Lung (tissue), 17 donors: ENCODE measurements at places on chromosomes 2 and 18. TPM values are rescaled to one million over a fixed set of nuclear protein-coding genes. Genes with fewer than 3 reads are reported as not detected.

DNA sequence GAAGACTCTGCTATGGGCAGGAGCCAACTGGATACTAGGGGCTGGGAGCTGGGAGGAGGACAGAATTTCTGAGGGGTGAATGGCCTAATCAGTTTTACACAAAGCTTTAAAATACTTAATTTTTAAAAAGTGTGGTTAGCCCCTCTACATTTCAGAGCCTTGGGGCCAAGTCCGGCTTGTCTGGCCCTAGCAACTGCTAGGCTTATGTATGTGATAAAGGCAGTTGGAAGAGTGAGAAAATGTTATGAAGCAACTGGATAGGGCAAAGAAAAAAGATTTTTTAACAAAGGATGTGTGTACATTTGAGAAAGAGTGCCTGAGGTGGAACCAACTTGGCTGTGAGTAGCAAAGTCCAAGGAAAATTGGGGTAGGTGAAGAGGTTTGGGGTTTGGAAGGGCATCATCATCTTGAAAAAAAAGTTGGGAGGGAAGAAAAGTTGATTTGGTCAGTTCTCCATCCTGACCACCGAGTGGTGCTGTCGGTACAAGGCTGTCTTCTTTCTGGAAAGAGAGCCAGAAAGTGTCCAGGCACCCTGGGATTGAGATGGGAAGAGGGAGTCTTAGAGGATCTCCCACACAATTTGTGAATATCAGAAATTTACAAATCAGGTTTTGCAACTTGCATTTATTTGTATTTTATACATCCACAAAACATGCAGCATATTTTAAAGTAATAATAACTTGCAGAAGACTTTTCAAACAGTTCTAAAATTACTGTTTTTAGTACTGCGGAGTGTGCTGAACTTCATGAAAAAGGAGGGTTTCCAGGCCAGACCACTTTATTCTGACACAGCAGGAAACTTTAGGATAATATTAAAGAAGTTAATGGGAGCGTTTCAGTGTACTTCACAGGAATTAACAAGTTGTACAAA lies 10.5 kb upstream of the CDK15 start:
- DNase-seq, result peak; percentile 68

GPR35 gene
- 4.4 TPM for total RNA-seq

GRCh38 chr2:17864676-17865075 lies 13.8 kb upstream of the KCNS3 start:
- DNase-seq, result no peak

DNA sequence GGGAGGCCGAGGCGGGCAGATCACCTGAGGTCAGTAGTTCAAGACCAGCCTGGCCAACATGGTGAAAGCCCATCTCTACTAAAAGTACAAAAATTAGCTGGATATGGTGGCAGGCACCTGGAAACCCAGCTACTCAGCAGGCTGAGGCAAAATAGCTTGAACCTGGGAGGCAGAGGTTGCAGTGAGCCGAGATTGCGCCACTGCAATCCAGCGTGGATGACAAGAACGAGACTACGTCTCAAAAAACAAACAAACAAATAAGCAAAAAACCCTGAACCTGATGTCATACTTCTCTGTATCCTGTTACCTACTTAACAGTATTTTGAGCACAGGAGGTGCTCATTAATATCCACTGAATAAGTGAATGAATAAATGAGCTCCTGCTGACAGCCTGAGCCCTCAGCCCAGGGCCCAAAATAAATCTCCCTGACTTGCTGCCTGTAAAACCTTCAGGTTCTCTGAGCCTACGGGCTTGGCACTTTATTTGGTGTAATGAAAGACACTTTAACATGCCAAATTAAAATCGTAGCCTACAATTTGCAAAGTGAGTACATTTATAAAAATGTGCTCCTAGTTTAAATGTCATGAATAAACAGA lies 215.1 kb downstream of the ZNF385B start:
- DNase-seq, result no peak

ANKRD30BL gene
- total RNA-seq, result 3.8 TPM

- no peak for DNase-seq
Measured at GRCh38 chr18:45687621-45688020, 36.4 kb upstream of the SLC14A1 start.

DNA sequence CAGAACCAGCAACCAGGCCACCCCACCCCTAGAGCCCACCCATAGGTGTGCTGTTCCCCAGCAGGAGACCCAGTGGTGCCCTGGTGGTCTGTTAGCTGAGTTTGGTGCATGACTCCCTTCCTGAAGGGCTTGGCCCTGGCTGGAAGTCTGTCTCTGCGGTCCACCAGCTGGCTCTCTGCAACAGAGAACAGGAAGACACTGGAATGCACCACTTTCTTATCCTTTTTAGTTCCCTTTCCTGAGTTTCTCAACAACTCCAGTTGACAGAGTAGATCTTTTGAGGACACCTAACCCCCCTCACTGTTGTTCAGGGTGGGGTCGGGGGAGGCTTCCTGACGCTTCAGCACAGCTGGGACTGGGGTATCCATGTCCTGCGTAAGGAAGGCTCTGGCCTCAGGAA lies 11.9 kb upstream of the RPL37A start:
- DNase-seq, result no peak

DNA sequence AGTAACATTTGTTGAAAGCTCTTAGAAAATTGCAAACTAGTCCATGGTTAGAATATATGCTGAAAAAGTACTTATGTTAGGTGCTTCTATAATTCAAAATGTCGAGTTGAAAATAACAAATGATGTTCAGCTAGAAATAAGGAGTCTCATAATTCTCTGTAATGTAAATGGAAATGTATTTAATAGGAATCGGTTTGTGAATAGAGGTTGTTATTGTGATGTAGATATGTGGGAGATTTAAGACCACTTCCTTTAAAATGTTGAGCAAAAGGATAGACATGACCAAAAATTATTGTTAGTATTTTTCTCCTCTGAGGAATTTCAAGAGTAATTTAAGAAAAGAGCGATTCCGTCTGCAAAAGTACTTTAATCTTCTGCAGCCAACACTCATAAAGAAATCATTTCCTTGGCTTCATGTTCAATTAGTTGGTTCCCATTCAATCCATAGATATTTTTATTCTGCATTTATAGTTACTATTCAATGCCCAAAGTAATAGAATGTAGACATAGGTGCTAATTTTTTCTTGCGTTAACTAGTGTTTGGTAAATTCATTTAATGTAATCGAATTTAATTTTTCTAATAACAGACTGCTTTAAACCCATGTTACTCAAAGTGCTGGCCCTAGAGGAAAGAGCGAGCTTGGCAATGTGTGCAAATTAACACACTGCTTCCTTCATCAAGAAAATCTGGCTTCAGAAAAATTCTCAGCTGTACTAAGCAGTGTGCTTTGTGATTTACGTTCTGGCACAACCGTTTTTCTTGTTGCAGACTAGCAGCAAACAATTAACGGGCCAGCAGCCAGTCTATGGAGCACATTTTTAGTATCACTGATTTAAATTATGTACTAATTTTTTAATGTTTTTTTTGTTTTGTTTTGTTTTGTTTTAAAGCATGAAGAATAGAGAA lies 32.2 kb downstream of the FN1 start:
- peak; percentile 46 for DNase-seq

- DNase-seq, result peak; percentile 69
Measured at GRCh38 chr18:25349131-25349925, 2.6 kb downstream of the ZNF521 start.

DNA sequence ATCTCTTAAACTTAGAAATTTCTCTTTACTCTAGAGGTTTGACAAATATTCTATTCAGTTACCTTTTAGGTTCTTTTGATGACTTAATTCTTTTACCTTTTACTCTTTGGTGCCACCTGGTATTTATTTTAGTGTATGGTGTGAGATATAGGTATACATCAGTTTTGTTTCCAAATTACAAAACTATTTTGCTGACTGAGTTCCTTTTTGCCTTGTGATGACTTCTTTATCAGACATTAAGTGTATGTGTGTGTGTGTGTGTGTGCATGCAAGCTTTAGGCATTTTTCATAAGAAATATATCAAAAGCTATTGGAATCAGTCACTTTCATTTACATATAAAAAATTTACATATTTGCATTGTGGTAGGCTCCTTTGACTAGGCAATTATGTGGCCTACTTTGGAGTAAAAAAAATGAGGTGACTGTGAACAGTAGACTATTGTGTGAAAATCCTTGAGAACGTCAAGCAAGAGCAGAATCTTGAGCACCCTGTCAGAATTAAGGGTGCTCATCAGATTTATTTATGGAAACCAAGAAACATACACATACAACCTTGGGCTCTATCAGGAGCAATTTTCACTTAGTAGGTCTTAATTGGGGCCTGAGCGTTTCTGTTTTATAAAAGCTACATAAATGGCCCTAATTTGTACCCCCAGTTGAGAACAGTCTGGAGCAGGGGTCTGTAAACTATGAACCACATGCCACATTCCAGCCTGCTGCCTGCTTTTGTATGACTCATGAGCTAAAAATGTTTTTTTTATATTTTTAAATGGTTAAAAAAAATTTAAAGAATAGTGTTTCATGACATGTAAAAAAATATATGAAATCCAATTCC lies 415.9 kb downstream of the SLC4A3 start:
- DNase-seq, result peak; percentile 3

IL36A gene
- total RNA-seq, result not detected

GRCh38 chr2:28415010-28415409 lies 22.4 kb downstream of the FOSL2 start:
- DNase-seq, result no peak

NAT8 gene
- total RNA-seq, result not detected

CRYGC gene
- total RNA-seq, result not detected

GRCh38 chr2:156443089-156443488 lies 6.9 kb downstream of the GPD2 start:
- DNase-seq, result no peak

ANKRD62 gene
- total RNA-seq, result 0.09 TPM

RIT2 gene
- not detected for total RNA-seq

DNA sequence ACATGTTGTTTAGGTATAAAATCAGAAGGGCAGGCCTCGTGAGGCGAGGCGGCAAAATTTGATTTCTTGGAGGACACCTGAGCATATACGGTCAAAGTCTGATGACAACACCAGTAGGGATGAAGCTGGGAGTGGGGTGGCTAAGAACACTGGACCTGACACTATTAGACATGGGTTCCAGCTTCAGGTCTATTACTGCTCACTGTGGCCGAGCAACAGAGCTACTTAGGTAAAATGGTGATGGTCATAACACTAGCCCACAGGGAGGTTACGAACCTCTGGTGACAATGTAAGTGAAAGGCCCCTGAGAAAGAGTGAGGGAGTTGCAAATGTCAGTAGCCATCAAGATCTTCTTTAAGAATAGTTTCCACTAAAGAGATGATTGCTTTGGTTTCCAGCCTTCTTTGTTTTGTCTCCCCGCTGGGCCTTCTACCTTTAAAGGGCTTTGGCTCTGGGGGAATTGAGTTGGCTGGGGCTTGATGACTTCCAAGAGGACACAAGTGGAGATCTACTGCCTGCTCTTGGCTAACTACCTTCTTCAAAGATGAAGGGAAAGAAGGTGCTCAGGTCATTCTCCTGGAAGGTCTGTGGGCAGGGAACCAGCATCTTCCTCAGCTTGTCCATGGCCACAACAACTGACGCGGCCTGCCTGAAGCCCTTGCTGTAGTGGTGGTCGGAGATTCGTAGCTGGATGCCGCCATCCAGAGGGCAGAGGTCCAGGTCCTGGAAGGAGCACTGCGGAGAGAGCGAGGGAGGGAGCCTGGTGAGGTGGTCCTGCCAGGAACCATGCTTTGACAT lies 3.5 kb downstream of the IL1B start:
- DNase-seq, result no peak

CNTNAP5 gene
- total RNA-seq, result 0.06 TPM

GRCh38 chr2:46569766-46570165 lies 90.4 kb downstream of the TMEM247 start:
- no peak for DNase-seq

HOXD10 gene
- total RNA-seq, result not detected

GRCh38 chr2:61967262-61967661 lies 61.8 kb downstream of the COMMD1 start:
- no peak for DNase-seq

DNA sequence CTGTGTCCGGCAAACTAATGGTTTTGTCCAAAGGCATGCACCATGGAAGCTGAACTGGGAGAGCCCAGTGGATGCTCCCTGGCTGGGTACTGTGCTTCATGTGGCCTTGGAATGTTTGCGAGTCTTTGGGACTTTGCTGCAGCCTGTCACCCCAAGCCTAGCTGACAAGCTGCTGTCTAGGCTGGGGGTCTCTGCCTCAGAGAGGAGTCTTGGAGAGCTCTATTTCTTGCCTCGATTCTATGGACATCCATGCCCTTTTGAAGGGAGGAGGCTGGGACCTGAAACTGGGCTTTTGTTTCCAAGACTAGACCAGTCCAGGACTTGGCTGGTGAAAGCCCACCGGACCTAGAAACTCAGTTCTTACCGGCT lies 1.7 kb downstream of the MARS2 start:
- no peak for DNase-seq

GRCh38 chr2:128986026-128986715 lies 667.5 kb upstream of the HS6ST1 start:
- no peak for DNase-seq
